ENCODE measurements at places on chromosomes 16 and 17. TPM values are rescaled to one million over a fixed set of nuclear protein-coding genes. Genes with fewer than 3 reads are reported as not detected.

NPIPA3 gene
- total RNA-seq: 0.92 TPM

PRSS27 gene
- total RNA-seq: 5.4 TPM

GPR179 gene
- 0.46 TPM for total RNA-seq

HS3ST6 gene
- total RNA-seq: 1.0 TPM

SPNS1 gene
- total RNA-seq: 54.0 TPM

TMEM114 gene
- 0.60 TPM for total RNA-seq

Measured in WTC11 (cell line).